ENCODE measurements at places on chromosomes 5 and 9. TPM values are rescaled to one million over a fixed set of nuclear protein-coding genes. Genes with fewer than 3 reads are reported as not detected.
A peak's percentile ranks its signal among the peaks of the same experiment; 100 is the strongest.

Gene CCL27
- not detected for total RNA-seq

DNA sequence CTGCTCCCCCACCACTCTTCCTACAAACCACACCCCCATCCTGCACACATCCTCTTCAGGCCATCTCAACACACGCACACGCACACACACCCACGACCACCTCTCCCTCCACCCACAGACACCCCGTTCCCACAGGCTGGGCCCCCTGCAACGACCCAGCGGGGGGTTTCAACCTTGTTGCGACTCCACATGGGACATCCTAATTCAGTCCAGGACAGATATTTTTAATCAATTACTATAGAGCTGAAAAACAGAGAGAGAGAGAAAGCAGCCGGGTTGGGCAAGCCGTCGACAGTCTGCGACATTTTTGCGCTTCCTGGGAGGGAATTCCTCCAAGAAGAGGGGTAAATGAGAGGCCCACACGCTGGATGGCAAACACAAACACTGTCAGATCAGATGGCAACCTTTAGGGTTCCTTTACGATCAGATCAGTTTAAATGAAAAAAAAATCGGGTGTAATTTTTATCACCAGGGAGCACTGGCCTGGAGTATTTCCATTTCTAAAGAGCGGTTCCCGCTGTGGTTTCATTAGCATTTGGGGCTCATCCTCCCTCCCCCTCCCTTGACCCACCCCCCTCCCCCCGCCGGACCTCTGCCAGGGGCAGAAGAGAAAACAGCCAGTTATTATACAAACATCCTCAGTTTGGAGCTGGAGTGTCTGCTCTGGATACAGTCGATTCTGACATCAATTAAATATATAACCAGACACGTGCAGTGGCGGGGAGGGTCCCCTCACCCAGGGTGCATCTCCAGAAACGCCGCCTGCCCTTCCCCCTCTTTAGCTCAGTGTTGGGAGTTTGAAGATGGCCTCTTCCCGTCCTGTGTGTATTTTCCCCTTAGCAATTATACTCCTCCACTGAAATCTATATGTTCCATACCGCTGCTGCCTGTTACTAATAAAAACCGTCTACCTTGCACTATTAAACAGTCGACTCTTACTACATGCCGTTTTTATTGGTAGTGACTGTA is 2.3 kb upstream of the IRX2 start:
- DNase-seq, result no peak

DNA sequence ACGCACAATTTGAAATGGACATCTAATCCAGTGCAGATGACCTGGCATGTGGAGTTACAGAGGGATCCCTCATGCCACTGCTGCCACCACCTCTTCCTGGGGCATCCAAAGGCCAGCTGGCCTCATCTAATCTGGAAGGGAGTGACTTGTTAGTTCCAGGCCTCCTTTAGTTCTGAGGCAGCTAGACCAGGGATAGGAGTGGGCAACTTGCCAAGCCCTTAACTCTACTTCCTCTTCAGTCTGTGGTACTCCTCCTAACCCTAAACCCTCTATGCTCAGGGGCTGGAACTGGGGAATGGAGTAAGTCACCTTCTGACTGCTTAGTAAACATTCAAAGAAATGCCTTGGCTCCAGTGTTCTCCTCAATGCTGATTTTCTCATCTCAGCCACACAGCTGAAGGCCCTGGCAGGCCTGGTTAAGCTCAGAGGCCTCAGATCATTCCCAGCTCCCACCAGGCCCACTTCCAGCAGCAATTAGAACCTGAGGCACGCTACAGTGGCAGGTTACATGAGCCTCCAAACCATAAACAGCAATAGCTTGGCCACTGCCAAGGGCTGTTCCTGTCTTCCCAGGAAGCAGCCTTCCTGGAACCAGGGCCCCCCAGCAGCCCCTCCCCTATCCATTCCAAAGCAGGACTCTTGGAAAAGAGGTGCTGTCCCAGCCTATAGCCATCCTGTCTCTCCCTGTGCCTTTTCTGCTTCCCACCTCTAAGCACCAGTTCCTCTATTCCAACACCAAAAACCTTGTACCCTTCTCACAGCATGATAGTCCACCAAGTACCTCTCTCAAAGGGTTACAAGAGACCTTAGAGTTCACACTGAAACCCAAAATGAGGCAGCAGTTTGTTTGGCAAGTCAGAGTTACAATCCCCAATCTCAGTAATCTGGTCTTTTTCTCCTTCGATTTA is 2.0 kb downstream of the EIF4EBP3 start:
- peak; percentile 75 for DNase-seq

GRCh38 chr5:168039566-168040248 is 251.7 kb upstream of the WWC1 start:
- no peak for DNase-seq

Data from HT-29 (cell line).